ENCODE measurements at places on chromosomes 3 and 15. TPM values are rescaled to one million over a fixed set of nuclear protein-coding genes. Genes with fewer than 3 reads are reported as not detected.

Gene FEZF2
- total RNA-seq: not detected

Gene LDHAL6B
- not detected for total RNA-seq

Gene CHAC1
- total RNA-seq: 20.5 TPM

Gene ITGA11
- total RNA-seq: 0.08 TPM

Gene FAM3D
- not detected for total RNA-seq

Gene ACY1
- 148 TPM for total RNA-seq

Gene THBS1
- total RNA-seq: 1,084 TPM

Gene CCR1
- not detected for total RNA-seq

Gene FBXW12
- not detected for total RNA-seq

Gene SOX14
- not detected for total RNA-seq

Gene ALPK3
- 0.08 TPM for total RNA-seq

Gene PLSCR4
- total RNA-seq: 1.3 TPM

Gene OR4F15
- not detected for total RNA-seq

Gene OR5H6
- total RNA-seq: not detected

Gene ARIH2
- total RNA-seq: 69.0 TPM

Gene SPATA16
- total RNA-seq: not detected

Gene SPINT1
- total RNA-seq: 272 TPM

Gene LINGO1
- total RNA-seq: not detected

Gene ZBBX
- not detected for total RNA-seq

Gene LYZL4
- not detected for total RNA-seq

All from hair follicular keratinocyte (primary cell).